ENCODE measurements at places on chromosomes 1 and 21. TPM values are rescaled to one million over a fixed set of nuclear protein-coding genes. Genes with fewer than 3 reads are reported as not detected.

Gene CADM3
- not detected for polyA plus RNA-seq

Gene CAPN2
- 182 TPM for polyA plus RNA-seq

DNA sequence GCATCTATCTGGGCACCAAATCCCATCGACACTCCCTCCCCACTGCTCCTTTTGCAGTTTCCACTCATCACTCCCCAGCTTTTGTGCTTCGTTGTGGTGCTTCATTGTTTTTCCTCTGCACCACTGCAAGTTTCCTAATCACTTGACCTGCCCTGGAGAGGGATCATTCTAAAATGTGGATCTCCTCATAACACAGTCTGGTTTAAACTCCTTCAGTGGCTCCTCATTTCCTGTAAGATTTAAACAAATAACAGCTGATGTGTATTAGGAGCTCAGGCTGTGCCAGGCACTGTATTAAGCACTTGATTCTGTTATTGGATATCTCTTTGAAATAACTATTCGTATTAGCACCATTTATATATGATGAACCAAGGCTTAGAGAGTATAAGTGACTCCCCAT is 51.3 kb downstream of the MAP10 start:
- no peaks in the 10 kb centered on the region for H3K36me3 ChIP-seq
- no peak overlapping the region for H3K27ac ChIP-seq
- no peak for DNase-seq

- no peak for DNase-seq
- no peaks in the 10 kb centered on the region for H3K27me3 ChIP-seq
- no peaks in the 10 kb centered on the region for H3K4me1 ChIP-seq
- no peaks in the 10 kb centered on the region for H3K36me3 ChIP-seq
Measured at GRCh38 chr1:5954964-5955363, 37.3 kb downstream of the NPHP4 start.

Measured in CD14-positive monocyte (primary cell).